ENCODE measurements at places on chromosomes 11 and 22.

DNA sequence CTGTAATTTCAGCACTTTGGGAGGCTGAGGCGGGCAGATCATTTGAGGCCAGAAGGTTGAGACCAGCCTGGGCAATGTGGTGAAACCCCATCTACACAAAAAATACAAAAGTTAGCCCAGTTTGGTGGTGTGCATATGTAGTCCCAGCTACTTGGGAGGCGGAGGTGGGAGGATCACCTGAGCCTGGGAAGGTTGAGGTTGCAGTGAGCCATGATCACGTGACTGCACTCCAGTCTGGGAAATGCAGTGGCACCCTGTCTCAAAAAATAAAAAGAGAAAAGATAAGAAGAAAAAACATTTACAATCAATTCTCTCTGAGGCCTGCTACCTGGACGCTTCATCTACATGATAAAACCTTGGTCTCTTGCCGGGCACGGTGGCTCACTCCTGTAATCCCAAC, 7.2 kb upstream of the CBL start:
- no peak overlapping the region for H3K4me3 ChIP-seq
- H3K27ac ChIP-seq: no peak overlapping the region
- H3K36me3 ChIP-seq: no peaks in the 10 kb centered on the region
- H3K27me3 ChIP-seq: no peaks in the 10 kb centered on the region
- DNase-seq: no peak

DNA sequence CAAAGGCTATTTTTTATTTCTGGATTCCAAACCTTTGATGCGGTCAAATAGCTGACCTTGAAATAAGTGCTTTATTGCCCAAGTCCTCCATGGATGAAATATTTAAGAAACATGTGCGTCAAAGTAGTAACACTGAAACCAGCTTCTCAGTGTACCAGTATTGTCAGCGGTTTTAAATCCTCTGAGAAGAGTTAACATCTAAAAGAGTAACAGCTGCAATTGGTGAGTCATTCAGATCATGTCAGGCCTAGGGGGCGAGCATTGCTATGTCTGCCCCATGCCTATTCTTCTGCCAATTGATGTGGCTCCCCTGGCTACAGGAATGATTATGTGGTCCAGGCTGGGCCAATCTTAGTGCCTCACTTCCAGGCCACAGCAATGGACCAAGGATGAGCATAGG, 263.3 kb upstream of the SORL1-AS1 start:
- no peaks in the 10 kb centered on the region for H3K27me3 ChIP-seq
- H3K4me1 ChIP-seq: no peaks in the 10 kb centered on the region
- no peak overlapping the region for H3K27ac ChIP-seq
- no peaks in the 10 kb centered on the region for H3K36me3 ChIP-seq

GRCh38 chr11:82831364-82831763, 68.9 kb downstream of the PRCP start:
- H3K4me3 ChIP-seq: no peak overlapping the region
- no peaks in the 10 kb centered on the region for H3K4me1 ChIP-seq
- DNase-seq: no peak
- no peak overlapping the region for H3K27ac ChIP-seq
- H3K36me3 ChIP-seq: no peaks in the 10 kb centered on the region

DNA sequence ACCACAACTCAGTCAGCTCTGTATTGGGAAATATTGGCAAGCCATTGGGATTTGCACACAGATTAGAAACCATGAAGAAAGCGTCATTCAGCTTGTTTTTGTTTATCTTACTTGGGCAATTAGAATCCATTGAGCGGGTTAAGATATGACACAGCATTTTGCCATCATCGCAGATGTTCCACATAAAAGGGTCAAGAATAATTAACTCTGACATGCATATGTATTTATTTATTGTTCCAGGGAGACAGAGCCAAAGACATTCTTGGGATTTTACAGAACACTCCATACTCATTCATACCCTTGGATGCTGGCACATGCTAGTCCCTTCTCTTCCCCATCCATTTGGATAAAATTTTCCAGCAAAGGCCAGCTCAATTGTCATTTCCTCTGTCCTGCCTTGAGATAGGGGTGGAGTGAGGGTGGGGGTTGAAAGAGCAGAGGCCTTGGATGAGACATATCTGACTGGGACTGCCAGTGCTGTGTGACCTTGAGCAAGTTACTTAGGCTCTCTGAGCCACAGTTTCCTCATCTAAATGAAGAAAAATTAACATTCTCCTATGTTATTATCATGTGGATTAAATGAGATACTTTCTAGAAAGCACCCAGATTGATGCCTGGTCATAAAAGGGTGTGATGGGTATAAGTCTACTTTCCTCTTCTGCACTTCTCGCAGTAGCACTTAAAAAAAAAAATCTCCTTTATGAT, 179.7 kb downstream of the RRAS2 start:
- H3K36me3 ChIP-seq: no peaks in the 10 kb centered on the region
- no peaks in the 10 kb centered on the region for H3K27me3 ChIP-seq
- no peak overlapping the region for H3K27ac ChIP-seq
- no peak for DNase-seq
- no peaks in the 10 kb centered on the region for H3K4me1 ChIP-seq

DNA sequence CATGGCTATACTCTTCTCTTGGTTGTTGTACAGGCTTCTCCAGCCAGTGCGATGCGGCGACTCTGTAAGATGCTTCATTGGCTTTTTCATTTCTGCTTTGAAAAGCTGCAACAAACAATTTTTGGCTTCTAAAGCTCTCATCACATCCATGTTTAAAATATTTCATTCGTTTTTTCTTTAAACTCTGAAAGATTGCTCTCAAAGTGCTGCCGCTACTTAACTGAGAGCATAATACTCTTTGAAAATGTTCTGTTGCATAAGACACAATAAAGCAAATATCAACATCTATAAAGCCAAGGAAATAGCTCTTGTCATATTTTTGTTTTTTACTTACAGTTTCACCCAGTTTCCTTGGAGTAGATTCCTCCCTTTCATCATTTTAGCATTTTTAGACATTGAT, 468.3 kb downstream of the TBC1D22A start:
- no peak overlapping the region for H3K4me3 ChIP-seq
- DNase-seq: no peak
- H3K27me3 ChIP-seq: no peaks in the 10 kb centered on the region
- H3K4me1 ChIP-seq: no peaks in the 10 kb centered on the region
- H3K36me3 ChIP-seq: no peaks in the 10 kb centered on the region
- H3K27ac ChIP-seq: no peak overlapping the region

- H3K4me1 ChIP-seq: no peaks in the 10 kb centered on the region
- no peaks in the 10 kb centered on the region for H3K27me3 ChIP-seq
- H3K27ac ChIP-seq: no peak overlapping the region
- no peak overlapping the region for H3K4me3 ChIP-seq
These were observed 23.1 kb downstream of the FADD start for GRCh38 chr11:70226183-70226582.

DNA sequence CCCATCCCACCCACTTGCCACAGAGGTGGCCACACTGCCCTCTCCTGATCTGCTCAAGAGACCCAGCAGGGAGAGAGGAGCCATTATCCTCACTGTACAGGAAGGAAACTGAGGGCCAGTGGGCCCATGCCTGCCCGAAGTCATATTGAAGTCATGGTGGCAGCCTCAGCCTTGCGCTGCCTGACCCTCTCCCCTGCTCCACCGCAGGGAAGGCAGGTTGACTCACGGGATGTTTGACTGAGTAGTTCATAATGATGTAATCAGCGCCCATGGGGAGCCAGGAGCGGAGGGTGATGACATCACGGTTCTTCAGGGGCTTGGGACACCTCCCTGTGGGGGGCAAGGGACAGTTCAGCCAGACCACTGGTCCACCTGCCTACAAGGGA, 6.1 kb upstream of the ARAP1 start:
- peaks cover 3% of the 10 kb centered on the region for H3K4me1 ChIP-seq
- H3K27me3 ChIP-seq: no peaks in the 10 kb centered on the region
- H3K27ac ChIP-seq: no peak overlapping the region
- H3K4me3 ChIP-seq: no peak overlapping the region
- H3K36me3 ChIP-seq: no peaks in the 10 kb centered on the region

DNA sequence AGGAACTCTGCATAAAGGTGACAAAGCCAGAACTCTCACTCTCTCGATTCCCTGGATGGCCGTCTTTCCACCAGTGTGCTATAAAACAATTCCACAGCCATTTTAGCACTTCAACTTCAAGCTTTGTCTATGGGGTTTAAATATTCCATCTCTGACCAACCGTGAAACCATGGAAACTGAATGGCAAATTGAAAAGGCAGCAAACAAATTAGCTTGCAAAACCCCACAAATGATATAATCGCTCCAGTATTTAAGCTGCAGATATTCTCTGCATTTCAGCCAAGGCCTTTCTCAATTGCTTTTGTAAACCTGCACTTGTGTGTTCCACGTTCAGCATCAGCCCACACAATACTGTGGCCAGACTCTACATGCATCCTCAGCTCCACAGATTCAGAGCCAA, 131.7 kb upstream of the ISX start:
- no peaks in the 10 kb centered on the region for H3K36me3 ChIP-seq
- H3K4me3 ChIP-seq: no peak overlapping the region
- no peaks in the 10 kb centered on the region for H3K4me1 ChIP-seq
- H3K27ac ChIP-seq: no peak overlapping the region
- DNase-seq: no peak

DNA sequence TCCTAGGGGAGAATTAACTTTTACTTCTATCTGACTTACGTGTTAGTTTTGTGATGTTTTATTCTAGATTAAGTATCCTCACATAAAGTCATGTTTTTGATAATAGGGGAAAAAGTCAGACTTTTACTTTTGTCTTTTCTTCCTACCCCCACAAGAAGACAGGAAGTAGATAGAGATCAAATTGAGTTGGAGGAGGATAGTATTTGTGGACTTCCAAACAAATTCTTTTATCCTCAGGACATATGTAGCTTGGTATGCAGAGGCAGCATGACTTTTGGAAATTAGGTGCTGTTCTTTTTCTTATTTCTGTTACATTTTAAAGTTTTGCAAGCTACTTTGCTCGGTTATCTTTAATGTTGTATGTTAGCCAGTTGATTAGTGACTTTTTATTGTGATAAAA, 61.4 kb downstream of the MTMR3 start:
- no peak for DNase-seq
- H3K27ac ChIP-seq: no peak overlapping the region
- no peaks in the 10 kb centered on the region for H3K27me3 ChIP-seq
- H3K36me3 ChIP-seq: no peaks in the 10 kb centered on the region

DNA sequence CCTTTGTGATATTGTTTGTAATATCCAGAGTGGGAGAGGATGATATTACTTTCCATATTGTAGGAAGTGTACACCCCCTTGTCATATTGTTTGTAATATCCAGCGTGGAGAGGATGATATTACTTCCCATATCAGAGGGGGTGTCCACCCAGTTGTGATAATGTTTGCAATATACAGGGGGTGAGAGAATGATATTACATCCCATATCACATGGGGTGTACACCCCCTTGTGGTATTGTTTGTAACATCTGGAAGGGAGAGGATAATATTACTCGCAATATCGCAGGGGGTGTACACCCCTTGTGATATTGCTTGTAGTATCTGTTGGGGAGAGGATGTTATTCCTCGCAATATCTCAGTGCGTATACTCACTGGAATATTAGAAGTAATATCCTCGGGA, 61.5 kb downstream of the PRSS23 start:
- H3K36me3 ChIP-seq: no peaks in the 10 kb centered on the region
- H3K27me3 ChIP-seq: no peaks in the 10 kb centered on the region
- H3K27ac ChIP-seq: no peak overlapping the region
- DNase-seq: no peak

DNA sequence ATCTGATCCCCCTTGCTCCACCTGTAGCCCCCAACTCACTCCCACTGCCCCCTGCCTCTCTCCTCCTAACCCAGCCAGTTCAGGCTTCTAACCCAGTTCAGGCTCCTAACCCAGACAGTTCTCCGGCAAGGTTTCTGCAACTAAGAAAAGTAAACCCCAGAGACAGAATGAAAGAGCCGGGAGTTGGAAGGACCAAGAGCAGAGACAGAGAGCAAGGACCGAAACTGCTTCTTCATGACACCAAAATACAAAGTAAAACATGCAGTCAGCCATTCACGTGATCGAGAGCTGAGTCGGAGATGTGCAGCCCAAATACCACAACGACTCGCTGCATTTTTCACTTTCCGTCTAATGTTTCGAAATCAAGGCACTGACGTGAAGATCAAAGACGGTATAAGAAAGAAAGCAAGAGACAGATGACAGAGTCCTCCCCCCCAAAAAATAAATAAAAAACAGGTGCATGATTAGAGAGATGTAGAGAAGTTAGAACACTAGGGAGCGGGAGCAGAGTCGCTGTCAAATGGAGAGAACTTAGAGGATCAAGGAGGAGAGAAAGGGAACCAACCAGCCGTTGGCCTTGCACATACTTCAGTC, 884 bp downstream of the IL10RA start:
- DNase-seq: peak; percentile 77
- no peaks in the 10 kb centered on the region for H3K27me3 ChIP-seq
